Endodermal cell (in vitro differentiated cells): ENCODE measurements at places on chromosomes 7 and 10.
A peak's percentile ranks its signal among the peaks of the same experiment; 100 is the strongest.

GRCh38 chr10:95474228-95475002, 86.8 kb downstream of the SORBS1 start:
- DNase-seq, result no peak

DNA sequence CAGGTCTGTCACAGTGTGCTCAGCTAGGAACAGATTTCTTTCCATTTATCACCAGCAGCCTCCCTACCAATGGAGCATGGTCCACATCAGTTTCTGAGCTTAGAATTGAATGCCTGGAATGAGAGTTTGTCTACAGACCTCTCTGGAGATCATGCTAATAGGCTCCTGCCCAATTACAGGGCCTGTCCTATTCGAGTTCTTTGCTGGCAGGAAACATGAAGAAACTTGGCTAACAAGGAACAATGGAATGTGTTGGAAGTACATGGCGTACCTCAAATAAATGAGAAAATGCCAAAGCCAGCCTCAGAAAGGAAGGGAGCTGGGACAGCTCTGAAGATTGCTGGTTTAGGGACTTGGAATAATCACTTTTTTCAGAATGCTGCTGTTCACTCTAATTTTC, 186.0 kb upstream of the AKR1E2 start:
- no peak for DNase-seq

GRCh38 chr7:56046721-56047445, 4.4 kb downstream of the PSPH start:
- DNase-seq, result no peak

- DNase-seq, result no peak
These were observed 162.5 kb downstream of the GPR37 start for GRCh38 chr7:124603066-124603465.

DNA sequence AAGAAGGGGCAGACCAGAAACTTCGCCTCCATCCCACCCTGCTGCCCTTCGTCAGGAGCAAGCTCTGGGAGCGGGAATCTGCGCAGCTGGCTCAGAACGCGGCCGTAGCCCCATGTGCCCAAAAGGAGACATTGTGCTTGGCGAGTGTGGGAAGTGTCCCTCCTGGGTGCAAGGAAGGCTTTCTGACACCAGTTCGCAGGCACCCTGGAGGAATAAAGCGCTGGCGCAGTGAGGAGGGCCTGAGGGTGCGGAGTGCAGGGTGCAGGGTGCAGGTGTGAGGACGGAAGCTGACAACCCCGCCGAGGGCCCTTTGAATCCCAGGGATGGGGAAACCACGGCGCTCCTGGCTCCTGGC, 811 bp downstream of the SLIT1 start:
- DNase-seq, result no peak

- DNase-seq, result peak; percentile 4
These were observed 25.6 kb downstream of the HIPK2 start for GRCh38 chr7:139752148-139752547.

DNA sequence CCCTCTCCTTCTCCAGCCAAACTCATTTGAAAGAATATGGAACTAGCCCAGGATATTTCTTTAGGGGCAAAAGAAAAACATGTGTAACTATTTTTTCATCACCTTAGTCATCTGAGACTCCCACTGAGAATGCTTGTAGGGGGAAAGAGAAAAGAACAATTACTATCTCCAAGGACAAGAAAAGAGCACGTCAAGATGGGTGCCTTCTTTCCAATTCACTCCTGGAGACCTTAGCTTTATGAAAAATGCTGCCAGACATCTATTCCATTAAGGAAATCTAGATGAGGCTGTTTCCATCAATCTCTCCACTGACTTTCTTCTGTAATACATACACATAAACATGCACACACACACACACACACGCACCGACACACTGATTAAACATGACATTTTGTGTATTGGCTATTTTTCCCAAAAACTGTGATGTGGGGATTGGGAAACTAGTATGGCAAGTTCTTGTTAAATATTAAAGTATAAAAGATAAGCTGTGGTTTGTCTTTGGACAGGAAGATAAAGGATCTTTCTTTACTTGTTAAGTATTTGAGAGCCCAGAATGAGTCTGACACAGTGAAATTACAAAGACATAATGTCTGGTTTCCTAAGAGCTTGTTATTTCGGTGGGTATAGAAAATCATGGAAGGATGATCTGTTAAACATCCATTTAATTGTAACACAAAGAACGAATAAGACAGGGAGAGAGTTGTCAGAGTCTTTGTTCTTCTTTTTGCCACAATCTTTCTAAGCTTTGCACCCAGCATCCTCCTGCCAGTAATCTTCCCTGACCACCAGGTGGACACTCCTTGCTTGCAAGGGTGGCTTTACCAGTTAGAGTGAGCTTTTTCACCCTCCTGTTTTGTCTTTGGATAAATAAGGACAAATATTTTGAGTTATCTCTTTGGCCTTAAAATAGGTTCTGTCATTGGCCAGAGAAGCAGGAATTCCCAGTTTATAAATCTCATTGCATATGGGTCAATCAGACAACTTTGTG, 177.3 kb upstream of the TMEM72 start:
- DNase-seq, result no peak

DNA sequence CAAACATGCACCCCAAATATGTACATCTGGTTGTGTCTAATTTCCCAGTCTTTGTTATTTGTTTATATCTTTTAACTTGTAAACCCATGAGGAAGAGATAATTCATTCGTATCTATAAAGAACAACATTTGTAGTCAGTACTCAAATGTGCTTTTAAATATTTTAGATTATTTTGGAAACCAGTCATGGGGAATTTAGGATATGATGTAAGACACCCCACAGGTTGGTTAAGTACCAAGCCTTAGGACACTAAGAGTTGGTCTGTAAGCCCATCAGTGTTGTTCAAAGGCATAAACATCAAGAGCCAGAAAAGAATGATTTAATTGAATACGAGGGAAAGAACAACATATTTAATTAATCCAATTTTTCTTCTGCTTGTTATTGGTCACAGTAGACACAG, 421.1 kb upstream of the SEMA3C start:
- DNase-seq, result no peak

DNA sequence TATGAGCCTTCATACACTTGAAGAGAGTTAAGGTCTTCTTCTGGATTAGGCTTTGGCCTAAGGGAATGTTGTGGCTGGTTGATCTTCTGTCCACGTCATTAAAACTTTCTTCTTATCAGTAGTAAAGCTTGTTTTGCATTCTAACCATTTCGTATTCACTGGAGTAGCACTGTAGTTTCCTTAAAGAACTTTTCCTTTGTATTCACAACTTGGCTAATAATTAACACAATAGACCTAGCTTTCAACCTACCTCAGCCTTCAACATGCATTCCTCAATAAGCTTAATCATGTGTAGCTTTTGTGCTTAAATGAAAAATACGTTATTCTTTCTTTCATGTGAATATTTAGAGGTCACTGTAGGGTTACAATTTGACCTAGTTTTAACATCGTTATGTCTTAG, 42.8 kb downstream of the AKR1C8 start:
- DNase-seq, result no peak
